ENCODE measurements at places on chromosomes 4 and X.
A peak's percentile ranks its signal among the peaks of the same experiment; 100 is the strongest.

DNA sequence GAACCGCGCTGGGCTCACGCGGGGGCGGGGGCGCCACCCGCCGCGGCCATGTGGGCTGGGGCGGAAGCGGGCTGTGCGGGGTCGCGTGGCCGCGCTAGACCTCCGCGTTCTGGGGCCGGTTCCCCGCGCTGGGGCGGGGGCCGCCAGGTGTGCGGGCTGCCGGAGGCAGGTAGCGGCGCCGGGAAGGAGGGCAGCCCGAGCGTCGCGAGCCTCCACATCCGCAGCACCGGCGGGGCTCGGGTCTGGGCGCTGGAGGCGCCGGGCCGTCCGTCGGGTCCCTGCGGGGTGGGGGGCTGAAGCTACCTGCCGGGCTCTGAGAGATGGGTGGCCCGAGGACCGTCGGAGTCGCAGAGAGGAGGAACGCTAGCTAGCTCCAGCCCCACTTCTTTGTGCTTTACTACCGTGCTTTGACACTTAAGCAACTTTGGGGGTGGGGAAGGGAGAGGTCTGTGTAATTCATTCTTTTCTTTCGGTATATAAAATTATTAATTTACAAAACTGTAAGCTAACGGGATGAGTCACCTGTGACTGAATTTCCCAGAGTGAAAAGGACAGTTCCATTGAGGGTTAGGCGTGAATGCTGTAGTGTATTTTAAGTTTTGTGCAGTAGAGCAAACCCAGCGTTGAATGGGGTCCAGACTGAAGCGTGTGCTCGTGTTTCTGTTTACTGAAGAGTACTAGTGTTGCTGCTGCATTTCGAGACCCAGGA lies 689 bp downstream of the METAP1 start:
- peak; percentile 51 for DNase-seq

DNA sequence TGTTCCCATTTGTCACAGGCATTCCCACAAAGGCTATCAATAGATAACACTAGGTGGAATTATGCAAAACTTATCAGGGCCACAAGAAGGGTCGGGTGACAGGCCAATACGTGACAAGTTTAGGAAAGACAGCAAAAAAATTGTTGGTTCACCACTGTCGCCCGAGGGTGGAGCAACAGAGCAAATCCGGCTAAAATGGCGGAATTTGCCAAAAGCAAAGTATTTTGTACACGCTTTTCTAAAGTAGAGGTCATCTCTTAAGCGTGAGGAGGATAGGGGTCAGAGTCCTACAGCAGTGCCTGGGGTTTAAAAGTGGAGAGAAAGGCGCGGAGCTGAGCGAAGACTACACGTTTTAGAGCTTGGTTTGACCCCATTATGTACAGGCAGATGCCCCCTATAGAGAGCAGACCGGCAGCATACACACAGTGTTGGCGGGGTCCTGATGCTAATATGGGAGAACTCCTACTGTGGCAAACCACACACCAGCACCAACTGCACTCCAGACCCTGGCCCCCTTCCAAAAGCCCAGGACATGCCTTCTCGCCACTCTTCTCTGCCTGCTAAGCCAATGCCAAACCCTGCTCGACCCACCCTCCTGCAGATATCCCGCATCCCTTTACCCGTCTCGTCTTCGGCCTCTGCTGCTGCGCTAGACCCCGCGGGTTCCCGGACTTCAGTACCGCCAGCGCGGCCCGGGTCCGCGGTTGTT lies 733 bp downstream of the CCNA2 start:
- DNase-seq: peak; percentile 68

GRCh38 chr4:112564706-112565270 lies 48.8 kb upstream of the NEUROG2 start:
- DNase-seq: no peak

DNA sequence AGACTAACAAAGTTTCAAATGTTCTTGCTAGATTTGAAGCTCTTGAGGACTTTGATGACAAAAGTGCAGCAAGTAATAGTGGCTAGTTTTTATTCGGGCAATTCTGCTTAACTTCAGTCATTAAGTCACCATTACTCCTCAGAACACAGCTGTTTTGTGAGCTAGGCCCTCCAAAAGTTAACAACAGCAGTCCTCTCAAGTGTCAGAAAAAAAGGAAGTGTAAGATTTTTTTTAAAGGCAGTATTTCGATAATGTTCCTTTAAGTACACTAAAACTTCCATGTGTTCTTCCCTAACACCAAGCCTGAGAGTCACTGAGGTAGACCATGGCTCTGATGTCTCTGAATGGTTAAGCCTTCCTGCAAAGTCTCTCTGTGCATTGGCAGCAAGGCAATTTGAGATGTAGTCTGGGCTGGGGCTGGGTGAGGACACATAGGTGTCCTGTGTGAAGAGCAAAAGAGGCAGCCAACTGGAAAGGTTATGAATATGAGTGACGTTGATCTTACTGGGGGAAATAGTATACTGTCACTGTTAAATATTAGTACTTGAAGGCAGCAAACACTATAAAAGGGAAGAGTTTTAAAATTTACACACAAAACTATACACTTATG lies 174.0 kb upstream of the MAP3K15 start:
- DNase-seq: no peak

- DNase-seq: no peak
Observed at GRCh38 chr4:41358647-41359421, 102.1 kb downstream of the UCHL1 start.

DNA sequence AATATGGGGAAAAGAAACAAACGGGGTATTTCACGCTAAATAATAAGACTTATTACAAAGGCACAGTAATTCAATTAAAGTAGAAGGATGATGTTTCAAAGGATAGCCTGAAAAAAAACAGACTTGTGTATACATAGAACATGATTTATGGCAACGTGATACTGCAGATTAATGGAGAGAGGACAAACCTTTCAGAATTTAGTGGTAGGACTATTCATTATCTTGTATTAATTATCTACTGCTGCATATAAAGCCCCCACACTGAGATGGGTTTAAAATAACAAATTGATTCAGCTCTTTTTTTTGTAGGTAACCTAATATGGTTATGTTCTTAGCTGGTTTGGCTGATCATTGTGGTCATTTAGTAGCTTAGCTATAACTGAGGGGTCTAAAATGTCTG lies 1269.0 kb downstream of the FSTL5 start:
- DNase-seq: no peak

DNA sequence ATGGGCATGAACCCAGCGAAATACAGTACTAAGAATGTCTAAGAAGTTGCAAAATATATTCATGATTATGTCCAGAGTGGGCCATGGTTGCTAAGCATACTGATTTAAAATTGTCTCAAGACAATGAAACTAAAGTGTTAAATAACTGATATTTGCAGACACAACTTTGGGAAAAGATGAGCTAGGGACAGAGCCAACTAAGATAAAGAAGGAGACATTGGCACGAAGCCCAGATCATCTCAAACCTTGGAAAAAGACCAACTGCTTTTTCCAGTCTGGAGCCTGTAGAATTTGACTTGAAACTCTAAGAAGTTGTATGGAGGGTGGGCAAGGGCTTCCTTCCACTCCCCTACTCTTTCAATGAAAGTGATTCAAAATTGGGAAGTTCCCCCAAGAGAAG lies 108.5 kb upstream of the GLRA2 start:
- no peak for DNase-seq

DNA sequence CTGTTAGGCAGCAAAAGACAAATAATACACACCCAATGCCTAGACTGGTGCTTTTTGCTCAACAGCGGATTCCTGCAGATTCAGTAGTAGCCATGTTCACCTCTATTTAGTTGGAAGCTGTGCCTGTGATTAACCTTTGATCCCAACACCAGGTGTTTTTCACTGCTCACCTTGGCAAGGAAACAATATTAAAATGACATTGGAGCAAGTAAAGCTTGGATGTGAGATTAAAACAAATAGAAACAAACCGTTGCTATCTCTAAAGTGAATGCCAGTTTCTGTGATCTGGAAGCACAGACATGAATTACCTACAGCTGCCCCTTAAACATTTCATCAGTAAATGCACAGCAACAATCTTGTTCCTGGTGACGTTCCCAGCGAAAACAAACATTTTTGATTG lies 35.7 kb downstream of the MAGEB17 start:
- no peak for DNase-seq

DNA sequence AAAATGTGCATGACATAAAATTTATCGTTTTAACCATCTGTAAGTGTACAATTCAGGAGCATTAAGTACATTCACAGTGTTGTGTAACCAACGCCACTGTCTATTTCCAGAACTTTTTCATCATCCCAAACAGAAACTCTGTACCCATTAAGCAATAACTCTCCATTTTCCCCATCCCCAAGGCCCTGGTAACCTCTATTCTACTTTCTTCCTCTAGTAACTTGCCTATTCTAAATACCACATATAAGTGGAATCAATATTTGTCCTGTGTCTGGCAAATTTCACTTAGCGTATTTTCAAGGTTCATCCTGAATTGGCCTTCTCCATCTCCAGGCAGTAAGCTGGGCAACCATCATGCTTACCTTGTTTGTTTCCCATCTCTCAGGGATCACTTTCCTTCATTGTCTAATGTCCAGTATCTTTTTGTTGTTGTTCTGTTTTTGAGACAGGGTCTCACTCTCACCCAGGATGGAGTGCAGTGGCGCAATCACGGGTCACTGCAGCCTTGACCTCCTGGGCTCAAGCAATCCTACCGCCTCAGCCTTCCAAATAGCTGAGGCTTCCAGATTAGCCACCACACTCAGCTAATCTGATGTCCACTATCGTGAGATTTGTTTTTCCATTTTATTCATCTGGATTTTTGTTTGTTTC lies 17.7 kb upstream of the GRIPAP1 start:
- DNase-seq: no peak

- DNase-seq: peak; percentile 3
Observed at GRCh38 chr4:157514711-157515110, 294.2 kb downstream of the GRIA2 start.

DNA sequence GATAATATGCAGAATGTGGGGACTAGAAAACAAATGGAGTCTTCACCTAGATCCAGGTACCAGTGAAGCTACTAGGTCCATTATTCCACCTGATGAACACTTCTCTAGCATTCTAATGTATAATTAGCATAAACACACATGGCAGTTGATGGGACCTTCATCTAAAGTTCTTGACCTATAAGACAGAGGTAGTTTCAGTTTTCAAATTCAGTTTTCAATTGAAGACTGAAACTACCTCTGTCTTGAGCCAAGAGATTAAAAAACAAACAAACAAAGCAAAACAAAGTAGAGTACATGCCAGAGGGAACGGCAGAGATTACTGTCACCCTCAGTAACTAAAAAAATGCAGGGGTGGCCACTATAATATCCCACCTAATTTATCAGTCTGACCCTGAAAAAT lies 199.9 kb upstream of the NEIL3 start:
- no peak for DNase-seq

- DNase-seq: no peak
Observed at GRCh38 chrX:9927698-9928482, 39.3 kb upstream of the CLDN34 start.

DNA sequence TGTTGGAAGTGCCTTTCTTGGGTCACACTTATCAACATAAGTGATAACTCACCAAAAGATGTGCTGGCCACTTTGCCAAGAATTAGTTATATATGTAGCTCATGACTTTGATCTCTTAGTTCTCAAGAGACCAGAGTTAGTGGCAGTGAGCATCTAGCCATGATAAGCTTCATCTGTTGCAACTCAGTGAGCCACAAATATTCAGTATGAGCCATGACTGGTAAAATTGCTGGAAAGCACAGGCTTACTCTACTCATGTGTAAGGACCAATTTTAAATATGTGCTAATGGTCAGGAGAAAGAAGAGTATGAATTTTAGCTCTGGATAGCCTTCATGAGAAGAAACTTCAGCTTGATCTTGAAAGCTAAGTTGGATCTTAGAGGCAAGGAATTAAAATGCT lies 59.4 kb upstream of the TLL1 start:
- DNase-seq: no peak

DNA sequence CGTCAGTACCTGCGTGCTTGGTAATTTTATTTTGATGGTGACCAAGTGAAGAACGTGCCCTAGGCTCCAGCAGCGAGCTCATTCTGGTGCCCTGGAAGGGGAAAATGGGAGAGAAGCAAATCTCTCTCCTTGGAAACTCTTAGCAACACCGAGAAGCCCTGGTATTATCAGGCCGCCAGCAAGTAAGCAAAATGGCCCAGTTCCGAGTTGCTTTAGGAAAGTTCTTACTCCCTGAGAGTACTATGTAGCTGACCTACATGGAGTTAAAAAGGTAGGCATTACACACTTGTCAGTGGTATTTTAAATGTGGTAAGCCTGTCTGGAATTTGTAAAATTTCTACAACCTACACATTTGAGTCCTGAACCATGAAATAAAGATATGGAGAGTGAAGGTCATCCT lies 146.4 kb downstream of the CPEB2 start:
- no peak for DNase-seq

- peak; percentile 32 for DNase-seq
Observed at GRCh38 chr4:163554870-163555465, 60.5 kb downstream of the TMA16 start.

- no peak for DNase-seq
Observed at GRCh38 chr4:4873203-4873602, 13.7 kb downstream of the MSX1 start.

DNA sequence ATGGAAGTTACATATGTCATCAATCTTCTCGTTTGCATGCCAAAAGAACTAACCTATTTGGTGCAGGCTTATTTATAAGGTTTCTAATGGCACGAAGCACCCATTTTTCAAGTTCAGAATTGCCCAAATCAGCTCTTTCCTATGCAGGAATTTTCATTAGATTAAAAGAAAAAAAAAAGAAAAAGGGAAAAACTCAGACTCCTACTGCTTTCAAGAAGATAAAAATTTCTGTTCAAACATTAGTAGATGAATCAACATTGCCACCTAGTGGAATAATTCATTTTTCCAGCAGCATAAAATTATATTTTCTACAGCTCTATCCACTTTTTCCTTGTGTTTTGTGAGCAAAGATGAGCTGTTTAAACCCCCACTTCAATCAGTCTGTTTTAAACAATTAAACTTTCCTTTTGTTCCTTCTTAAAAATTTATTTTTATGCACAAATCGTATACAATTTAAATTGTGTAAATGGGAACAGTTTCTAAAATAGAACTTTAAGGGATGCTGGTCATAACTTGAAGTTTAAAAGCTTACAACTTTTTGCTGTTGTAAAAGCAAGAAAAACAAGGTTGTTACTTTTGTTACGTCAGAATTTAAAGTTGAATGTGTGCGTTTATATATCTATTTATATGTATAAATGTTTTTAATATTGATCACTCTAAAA lies 309.9 kb downstream of the ARAP2 start:
- DNase-seq: peak; percentile 52

GRCh38 chrX:63963095-63963784 lies 178.2 kb upstream of the ARHGEF9 start:
- DNase-seq: no peak

- peak; percentile 15 for DNase-seq
Observed at GRCh38 chrX:39682778-39683177, 415.0 kb downstream of the BCOR start.

DNA sequence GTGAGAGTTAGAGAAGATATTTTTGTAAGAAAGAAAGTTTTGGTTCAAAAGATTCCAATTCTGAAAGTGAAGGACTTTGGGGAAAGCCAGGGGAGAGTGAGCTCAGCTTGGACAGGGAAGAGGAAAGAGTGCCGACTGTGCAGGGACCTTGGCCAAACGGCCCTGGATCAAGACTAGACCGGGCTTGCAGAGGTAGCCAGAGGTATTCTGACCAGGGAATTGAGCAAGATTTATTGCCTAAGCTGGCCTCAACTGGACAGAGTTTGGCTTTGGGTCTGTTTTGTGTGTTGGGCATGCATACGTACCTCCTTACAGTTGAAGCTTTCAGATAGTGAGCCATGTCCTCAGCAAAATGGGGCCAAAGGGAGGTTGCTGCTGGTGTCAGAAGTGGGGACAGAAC lies 11.6 kb downstream of the PLAC1 start:
- DNase-seq: no peak

GRCh38 chrX:22803353-22803752 lies 196.4 kb upstream of the DDX53 start:
- DNase-seq: no peak

GRCh38 chrX:65488495-65488894 lies 46.1 kb downstream of the LAS1L start:
- no peak for DNase-seq

Measured in NB4 (cell line).